Activated CD4-positive, alpha-beta T cell treated with anti-CD3 and anti-CD28 coated beads, Interleukin-2, amount 10 ng/mL, durations not matched to agents 7 days and 5 days (primary cell): ENCODE measurements at places on chromosomes 16 and 17. TPM values are rescaled to one million over a fixed set of nuclear protein-coding genes. Genes with fewer than 3 reads are reported as not detected.

DNA sequence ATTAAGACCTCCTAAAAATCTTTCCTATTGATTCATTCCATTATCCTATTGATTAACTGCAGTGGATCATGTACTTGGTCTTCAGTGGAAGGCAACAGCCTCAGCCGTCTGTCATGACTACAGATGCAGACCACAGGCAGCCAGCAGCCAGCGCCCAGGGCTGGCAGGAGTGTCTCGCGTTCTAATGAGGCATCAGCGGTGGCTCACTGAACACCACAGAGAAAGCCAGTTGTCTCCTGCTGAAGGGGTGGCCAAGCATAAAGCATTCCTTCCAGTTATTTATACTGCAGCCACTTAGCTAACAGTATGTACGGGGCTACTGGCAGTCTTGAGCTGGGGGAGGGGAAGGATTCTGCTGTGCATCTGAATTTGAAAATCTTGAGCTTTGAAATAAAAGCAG, 214.3 kb downstream of the IRX3 start:
- no peak overlapping the region for H3K27ac ChIP-seq
- no peaks in the 10 kb centered on the region for H3K4me1 ChIP-seq
- H3K36me3 ChIP-seq, result no peaks in the 10 kb centered on the region
- no peak overlapping the region for H3K4me3 ChIP-seq

DNA sequence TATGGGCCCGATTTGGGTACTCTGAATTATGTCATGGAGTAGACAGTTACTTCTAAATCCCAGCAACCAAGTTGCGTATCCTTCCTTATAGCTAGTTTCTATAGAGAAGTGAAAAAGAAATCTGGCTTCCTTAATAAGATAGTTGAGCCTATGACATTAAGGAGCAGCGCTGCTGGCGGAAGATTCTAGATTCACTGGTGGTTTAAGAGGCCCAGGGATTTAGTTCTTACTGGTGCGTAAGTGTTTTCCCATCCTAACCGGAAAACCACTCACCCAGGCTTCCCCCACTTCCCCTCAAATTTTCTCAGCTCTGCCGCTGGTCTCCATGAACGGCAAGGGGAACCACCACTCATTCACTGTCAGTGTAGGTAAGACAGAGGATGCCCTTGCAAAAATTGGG, 230.4 kb downstream of the CPPED1 start:
- H3K27ac ChIP-seq, result no peak overlapping the region
- H3K4me1 ChIP-seq, result peaks cover 27% of the 10 kb centered on the region
- H3K27me3 ChIP-seq, result no peaks in the 10 kb centered on the region
- peaks cover 19% of the 10 kb centered on the region for H3K36me3 ChIP-seq
- H3K4me3 ChIP-seq, result no peak overlapping the region

DNA sequence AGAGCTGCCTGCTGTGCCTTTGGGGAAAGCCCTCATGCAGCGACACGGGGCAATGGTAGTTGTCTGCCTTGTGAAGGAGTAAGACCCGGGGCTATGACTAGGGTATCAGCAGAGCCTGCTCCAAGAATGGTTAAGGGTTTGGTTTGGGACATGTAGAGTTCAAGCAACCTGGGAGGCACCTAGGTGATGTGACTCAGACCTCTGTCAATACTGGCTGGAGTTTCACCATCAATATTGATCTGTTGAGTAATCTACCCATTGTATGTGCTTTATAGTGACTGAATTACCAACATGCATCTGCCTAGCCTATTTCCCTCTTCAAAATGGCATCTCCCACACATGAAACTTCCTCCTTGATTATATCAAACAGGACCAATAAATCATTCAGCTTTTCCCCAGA, 398.4 kb upstream of the HSBP1 start:
- H3K27me3 ChIP-seq, result no peaks in the 10 kb centered on the region
- H3K4me3 ChIP-seq, result no peak overlapping the region
- DNase-seq, result no peak
- no peaks in the 10 kb centered on the region for H3K36me3 ChIP-seq
- no peaks in the 10 kb centered on the region for H3K4me1 ChIP-seq

DNA sequence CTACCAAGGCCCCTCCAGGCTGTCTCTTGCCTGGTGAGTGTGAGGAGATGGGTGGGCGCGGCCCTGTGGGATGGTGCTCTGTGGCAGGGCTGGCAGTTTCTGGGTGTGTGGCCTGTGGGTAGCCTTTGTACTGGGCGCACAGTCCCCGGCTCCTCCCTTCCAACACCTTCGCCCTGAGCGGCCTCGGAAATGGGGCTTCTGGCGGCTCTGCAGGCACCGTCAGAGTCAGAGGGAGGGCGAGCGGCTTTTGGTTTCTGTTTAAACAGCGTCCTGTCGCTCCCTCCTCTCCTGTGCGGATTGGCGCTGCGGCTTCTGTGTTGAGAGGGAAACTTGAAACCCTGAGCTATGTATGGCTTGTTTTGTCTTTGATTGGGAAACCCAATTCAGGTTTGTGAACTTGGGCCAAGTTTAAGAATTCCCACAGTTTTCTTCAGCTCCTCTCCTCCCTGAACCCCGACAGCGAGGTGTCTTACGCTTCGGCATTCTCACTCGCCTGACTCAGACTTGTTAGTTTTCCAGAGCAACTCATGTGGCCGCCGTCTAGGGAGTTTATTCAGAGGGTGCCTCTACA, 8.3 kb upstream of the ZNF750 start:
- H3K4me3 ChIP-seq, result peak overlapping the region; percentile 20
- peaks cover 16% of the 10 kb centered on the region for H3K4me1 ChIP-seq
- H3K27ac ChIP-seq, result peak overlapping the region; percentile 70
- no peaks in the 10 kb centered on the region for H3K27me3 ChIP-seq
- peaks cover 6% of the 10 kb centered on the region for H3K36me3 ChIP-seq

DNA sequence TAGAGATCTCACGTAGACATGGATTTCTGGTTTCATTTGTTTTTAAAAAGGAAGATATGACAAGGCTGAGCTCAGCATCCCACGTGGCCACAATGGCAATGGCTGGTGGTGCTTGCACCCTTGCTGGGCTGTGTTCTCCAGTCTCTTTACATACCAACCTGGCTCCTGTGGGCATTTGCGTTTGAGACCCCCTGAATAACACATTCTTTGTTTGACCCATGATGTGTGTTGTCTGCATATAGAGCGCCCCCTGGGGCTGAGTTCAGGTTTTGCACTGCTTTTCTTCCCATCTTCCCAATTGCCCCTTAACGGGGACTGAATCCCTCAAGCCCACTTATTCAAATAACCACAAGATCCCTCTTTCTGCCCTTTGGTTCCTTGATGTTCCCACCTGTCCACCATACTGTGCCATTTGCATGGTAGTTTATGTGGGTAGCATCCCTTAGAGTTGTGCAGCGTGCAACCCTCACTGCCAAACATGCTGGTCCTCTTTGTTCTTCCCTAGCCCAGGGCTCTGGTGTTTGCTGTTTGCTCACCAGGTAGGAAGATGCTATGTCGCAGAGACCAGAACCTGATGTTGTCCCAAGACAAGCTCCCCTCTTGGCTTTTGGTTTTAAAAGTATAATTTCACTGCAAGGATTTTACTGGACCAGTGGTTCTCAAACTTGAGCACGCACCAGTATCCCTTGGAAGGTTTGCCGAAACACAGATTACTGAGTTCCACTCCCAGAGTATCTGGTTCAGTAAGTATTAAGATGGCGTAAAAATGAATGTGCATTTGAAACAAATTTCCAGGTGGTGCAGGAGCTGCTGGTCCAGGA, 38.5 kb upstream of the NKD1 start:
- H3K4me3 ChIP-seq, result no peak overlapping the region
- no peaks in the 10 kb centered on the region for H3K4me1 ChIP-seq
- no peak overlapping the region for H3K27ac ChIP-seq
- H3K36me3 ChIP-seq, result no peaks in the 10 kb centered on the region
- peak; percentile 48 for DNase-seq
- H3K27me3 ChIP-seq, result peaks cover 12% of the 10 kb centered on the region

DNA sequence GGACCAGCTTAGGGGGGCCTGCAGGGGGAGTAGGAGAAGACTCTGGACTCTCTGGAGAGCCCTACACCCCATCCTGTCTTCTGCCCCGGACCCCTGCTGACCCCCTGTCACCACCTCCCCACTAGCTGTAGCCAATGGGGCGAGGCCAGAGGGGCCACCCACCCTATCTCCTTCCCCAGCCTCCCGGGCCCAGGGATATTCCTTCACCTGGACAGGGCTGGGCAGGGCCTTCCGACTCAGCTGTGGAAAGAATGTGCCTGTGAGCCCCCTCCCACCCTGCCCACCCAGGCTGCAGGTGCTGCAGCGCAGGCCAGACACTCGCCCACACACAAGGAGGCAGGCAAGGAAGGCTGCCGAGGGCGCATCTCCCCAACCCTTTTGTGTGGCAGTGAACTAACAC, 23.0 kb downstream of the TSPOAP1 start:
- no peak overlapping the region for H3K27ac ChIP-seq
- no peak overlapping the region for H3K4me3 ChIP-seq
- no peaks in the 10 kb centered on the region for H3K36me3 ChIP-seq

DNA sequence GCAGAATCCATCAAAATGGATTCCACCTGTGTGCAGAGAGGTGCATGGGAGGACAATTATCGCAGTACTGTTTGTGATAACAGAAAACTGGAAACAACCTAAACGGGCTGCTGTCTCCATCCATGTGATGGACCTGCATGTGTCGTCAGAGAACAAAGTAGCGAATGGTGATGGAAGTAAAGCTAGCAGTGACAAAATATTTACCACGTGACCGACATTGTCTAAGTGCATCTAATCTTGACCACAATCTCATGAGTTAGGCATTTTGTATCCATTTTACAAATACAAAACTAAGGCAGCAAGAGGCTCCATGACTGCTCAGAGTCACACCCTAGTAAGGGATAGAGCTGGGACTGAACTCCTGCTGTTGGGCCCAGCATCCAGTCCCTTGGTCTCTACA, 187.3 kb downstream of the LGALS9B start:
- no peaks in the 10 kb centered on the region for H3K27me3 ChIP-seq
- no peaks in the 10 kb centered on the region for H3K36me3 ChIP-seq
- H3K4me1 ChIP-seq, result peaks cover 46% of the 10 kb centered on the region
- H3K4me3 ChIP-seq, result no peak overlapping the region
- no peak for DNase-seq
- no peak overlapping the region for H3K27ac ChIP-seq

GRCh38 chr16:79269211-79269863, 331.2 kb downstream of the MAF start:
- H3K27ac ChIP-seq, result peak overlapping the region; percentile 85
- peaks cover 74% of the 10 kb centered on the region for H3K4me1 ChIP-seq
- H3K4me3 ChIP-seq, result peak overlapping the region; percentile 41
- peaks cover 7% of the 10 kb centered on the region for H3K36me3 ChIP-seq

- H3K27me3 ChIP-seq, result peaks cover 11% of the 10 kb centered on the region
- no peak for DNase-seq
- H3K36me3 ChIP-seq, result no peaks in the 10 kb centered on the region
These were observed 890 bp upstream of the CD300A start for GRCh38 chr17:74465378-74466110.

DNA sequence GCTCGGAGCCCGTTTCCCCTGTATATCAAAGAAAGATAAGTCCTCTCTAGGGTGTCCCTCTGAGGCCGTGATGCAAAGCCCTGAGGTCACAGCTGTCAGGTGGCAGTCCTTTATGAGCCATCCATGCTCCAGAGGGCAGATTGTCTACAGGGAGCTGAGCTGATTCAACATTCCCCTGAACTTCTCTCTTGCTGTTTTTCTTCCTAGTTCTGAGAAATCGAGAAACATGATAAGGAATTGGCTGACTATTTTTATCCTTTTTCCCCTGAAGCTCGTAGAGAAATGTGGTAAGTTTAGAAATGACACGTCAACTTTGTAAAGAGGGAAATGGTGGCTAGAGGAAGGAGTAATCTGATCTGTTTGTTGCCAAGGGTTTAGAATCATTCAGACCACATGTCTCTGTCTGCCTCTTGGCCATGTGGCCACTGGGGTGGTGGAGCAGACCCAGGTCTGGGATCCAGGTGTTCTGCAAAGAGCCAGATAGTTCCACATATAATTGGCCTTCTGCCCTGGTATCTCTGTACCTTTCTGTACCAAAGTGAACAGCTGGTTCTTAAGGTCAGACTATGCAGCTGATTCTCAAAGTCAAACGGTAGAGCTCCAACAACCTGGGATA, 3.5 kb downstream of the CTNS start:
- peak overlapping the region; percentile 31 for H3K4me3 ChIP-seq
- no peak for DNase-seq
- peak overlapping the region; percentile 80 for H3K27ac ChIP-seq
- peaks cover 8% of the 10 kb centered on the region for H3K36me3 ChIP-seq

GRCh38 chr16:4702466-4702808, 9.1 kb downstream of the NUDT16L1 start:
- H3K4me1 ChIP-seq, result peaks cover 30% of the 10 kb centered on the region
- no peaks in the 10 kb centered on the region for H3K27me3 ChIP-seq
- H3K4me3 ChIP-seq, result no peak overlapping the region
- H3K36me3 ChIP-seq, result peaks cover 8% of the 10 kb centered on the region
- DNase-seq, result no peak

DNA sequence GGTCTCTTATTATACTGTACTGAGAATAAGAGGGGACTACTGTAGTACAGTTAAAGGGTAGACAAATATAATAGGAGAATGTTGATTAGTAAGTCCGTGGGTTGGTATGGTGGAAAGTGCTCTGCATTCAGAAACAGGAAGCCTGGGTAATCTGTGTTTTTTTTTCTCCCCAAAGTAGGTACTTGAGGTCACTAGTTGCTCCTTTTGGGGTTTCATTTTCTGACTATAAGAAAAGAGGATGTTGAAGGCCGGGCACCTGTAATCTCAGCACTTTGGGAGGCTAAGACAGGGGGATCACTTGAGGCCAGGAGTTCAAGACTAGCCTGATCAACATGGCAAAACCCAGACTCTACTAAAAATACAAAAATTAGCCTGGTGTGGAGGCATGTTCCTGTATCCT, 42.0 kb upstream of the MMD start:
- peaks cover 14% of the 10 kb centered on the region for H3K4me1 ChIP-seq
- peaks cover 2% of the 10 kb centered on the region for H3K27me3 ChIP-seq
- no peaks in the 10 kb centered on the region for H3K36me3 ChIP-seq
- no peak for DNase-seq
- no peak overlapping the region for H3K4me3 ChIP-seq

- H3K36me3 ChIP-seq, result no peaks in the 10 kb centered on the region
- DNase-seq, result no peak
- no peaks in the 10 kb centered on the region for H3K4me1 ChIP-seq
- no peak overlapping the region for H3K4me3 ChIP-seq
These were observed 177.7 kb downstream of the TMEM132E start for GRCh38 chr17:34757106-34757505.

DNA sequence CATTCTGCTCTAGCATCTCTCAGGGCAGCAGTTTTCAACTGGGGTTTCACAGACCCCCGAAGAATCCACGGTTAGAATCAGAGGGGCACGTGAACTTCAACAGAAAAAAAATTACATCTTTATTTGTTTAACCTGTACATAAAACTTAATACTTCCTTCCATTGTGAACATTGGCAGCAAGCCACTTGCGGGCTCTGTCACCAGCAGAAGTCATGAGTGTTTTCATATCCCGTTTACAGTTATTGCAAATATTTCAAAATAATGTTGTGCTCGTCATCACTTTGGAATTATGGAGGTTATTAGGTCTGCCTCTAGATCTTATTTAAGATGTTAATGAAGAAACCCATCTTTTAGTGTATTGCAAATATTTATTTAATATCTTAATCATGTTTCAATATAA, 109.8 kb downstream of the SDR42E1 start:
- no peak for DNase-seq
- H3K4me3 ChIP-seq, result no peak overlapping the region
- H3K36me3 ChIP-seq, result no peaks in the 10 kb centered on the region
- H3K4me1 ChIP-seq, result no peaks in the 10 kb centered on the region

Gene SYT17
- not detected for total RNA-seq

Gene GCGR
- not detected for total RNA-seq

Gene CSH2
- not detected for total RNA-seq

Gene KIF2B
- not detected for total RNA-seq

Gene C16orf78
- total RNA-seq, result not detected

Gene CALCOCO2
- 171 TPM for total RNA-seq

Gene DNAH9
- not detected for total RNA-seq

Gene TMEM88
- total RNA-seq, result 0.87 TPM
